CD8-positive, alpha-beta T cell (primary cell): ENCODE measurements at places on chromosomes 4 and X. TPM values are rescaled to one million over a fixed set of nuclear protein-coding genes. Genes with fewer than 3 reads are reported as not detected.

Gene LAP3
- 60.2 TPM for total RNA-seq

Gene F8
- total RNA-seq = 1.1 TPM

Gene S100P
- total RNA-seq = 1.1 TPM

Gene NOCT
- 45.7 TPM for total RNA-seq

Gene EFNB1
- total RNA-seq = 4.3 TPM

Gene NKX1-1
- total RNA-seq = not detected

Gene CEP135
- total RNA-seq = 17.1 TPM

Gene PCSK1N
- 4.9 TPM for total RNA-seq

Gene CXXC4
- not detected for total RNA-seq

Gene RPS6KA3
- 37.3 TPM for total RNA-seq

Gene ADH1C
- not detected for total RNA-seq

Gene HTR2C
- total RNA-seq = not detected

Gene TRIM75
- not detected for total RNA-seq

Gene SH2D1A
- 50.3 TPM for total RNA-seq

Gene GLUD2
- total RNA-seq = 0.62 TPM

Gene GPRASP1
- total RNA-seq = 65.4 TPM

Gene PRPS2
- total RNA-seq = 10.5 TPM
